ENCODE measurements at places on chromosomes 16 and 17. TPM values are rescaled to one million over a fixed set of nuclear protein-coding genes. Genes with fewer than 3 reads are reported as not detected.

The C1QTNF1 gene
- total RNA-seq, result 9.1 TPM

The ATF7IP2 gene
- 10.7 TPM for total RNA-seq

The SMIM36 gene
- total RNA-seq, result not detected

The SNF8 gene
- total RNA-seq, result 103 TPM

The TUBG2 gene
- total RNA-seq, result 7.4 TPM

The RAMP2 gene
- 4.4 TPM for total RNA-seq
